ENCODE measurements at places on chromosomes 12 and 14.

DNA sequence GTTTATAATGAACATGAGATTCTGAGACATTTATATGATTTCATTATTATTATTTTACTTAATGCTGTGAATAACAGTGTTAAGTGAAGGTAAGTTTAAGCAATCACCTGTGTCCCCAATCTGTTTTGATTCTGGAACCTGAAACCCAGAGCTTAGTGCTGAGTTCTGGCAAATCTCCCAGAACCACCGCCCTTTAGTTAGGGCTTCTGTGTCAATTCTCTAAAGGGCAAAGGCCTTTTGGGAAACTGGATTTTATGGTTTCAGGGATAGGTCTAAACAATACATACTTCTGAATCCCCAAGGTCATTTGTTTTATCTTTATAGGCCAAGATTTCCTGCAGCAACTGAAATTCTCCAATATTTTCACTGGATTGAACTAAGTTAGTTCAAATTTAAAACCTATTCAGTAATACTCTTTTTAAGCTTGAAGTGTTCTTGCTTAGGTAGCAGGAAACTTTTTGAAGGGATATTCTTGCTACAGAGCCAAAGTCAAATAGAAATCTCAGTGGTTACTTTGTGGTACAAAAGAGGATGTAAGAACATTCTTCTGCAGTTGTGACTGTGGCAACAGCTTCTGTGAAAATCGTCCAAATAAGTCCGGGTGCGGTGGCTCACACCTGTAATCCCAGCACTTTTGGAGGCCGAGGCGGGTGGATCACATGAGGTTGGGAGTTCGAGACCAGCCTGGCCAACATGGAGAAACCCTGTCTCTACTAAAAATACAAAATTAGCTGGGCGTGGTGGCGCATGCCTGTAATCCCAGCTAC, 10.0 kb upstream of the PKP2 start:
- DNase-seq: no peak

DNA sequence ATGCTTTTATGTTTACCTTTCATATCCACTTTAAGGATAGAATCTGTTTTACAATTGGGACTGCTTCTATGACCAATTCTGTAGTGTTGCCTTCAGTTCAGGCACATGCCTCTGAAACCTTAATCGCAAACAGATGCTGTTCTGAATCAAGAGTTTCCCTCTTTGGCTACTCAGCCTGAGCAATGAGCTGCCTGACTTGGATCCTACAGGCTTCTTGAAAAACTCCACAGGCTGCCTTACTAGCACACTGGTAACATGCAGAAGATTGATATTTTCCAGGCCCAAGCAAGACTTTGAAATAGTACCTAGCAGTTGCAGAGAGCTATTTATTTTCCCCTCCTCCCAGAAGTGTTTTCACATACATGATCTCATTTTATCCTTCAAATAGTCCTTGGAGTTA, 34.8 kb upstream of the PMCH start:
- DNase-seq: no peak

DNA sequence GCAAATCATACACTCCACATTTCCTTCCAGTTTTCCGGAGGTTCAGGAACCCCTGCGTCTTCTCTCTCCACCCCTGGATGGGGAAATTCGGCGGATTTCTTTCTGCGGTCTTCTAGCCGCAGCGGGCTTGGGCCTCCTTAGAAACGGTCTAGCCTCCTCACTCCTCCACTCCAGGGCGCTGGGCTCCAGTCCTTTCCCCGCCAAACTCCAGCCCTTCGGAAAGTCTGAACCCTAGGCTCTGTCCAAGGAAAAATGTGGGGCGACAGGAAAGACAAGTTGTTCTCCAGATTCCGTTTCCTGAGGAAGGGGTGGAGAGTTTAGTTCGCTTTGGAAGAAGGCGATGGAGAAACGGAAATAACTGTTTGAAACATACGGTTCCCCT, 1.4 kb upstream of the HOXC10 start:
- DNase-seq: no peak

DNA sequence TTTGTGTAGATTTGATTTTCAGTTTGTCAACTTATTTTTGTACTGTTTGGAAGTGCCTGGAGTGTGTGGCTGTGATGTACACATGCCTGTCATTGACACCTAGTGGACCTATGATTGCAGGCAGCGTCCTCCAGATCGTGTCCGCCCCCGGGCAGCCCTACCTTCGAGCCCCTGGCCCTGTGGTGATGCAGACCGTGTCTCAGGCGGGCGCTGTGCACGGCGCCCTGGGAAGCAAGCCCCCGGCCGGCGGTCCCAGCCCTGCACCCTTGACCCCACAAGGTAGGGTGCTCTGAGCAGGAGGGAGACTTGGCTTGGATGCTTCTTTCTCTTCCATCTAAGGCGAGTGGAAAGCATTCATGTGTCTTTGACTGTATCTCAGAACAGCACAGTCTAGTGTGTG, 75.8 kb downstream of the EP400 start:
- no peak for DNase-seq

DNA sequence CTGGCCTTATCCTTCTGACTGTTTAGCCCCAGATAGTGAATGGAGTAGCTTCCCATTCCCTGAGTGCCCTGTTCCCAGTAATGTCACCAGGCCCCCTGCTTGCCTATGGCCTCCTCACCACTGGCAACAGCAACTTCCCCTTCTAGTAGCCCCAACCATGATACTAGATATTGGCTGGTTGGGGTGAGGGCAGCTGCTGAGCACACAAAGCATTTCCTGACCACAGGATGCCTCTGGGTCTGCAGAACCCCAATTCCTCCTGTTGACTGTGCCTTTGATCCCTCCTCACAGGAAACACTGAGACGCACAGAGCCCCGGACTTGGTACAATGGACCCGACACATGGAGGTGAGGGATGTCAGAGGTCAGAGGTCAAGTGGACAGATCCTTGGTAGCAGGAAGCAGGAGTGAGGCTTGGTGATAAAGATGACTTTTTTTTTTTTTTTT, 597 bp downstream of the SOAT2 start:
- DNase-seq: no peak

GRCh38 chr12:75439048-75439447, 41.5 kb upstream of the GLIPR1 start:
- DNase-seq: no peak

DNA sequence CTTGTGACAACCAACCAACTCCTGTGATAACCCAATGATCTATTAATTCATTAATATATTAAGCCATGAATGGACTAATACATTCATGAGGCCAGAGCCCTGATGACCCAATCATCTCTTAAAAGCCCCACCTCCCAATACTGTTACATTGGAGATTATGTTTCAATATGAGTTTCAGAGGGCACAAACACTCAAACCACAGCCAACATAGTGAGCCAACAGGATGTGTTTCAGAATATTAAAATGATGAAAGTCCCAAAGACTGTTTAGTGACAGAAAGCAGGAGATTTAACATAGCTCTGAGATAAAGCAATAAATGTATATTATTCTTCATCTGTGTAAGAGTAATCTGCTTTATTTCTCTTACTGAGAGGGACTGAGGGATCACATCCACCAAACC, 71.7 kb downstream of the PTPRO start:
- DNase-seq: no peak

- no peak for DNase-seq
Measured at GRCh38 chr14:74882103-74882920, 596 bp downstream of the DLST start.

GRCh38 chr12:93205361-93205760, 172.4 kb upstream of the NUDT4 start:
- DNase-seq: no peak

GRCh38 chr14:46480817-46481216, 170.8 kb downstream of the RPL10L start:
- DNase-seq: no peak

DNA sequence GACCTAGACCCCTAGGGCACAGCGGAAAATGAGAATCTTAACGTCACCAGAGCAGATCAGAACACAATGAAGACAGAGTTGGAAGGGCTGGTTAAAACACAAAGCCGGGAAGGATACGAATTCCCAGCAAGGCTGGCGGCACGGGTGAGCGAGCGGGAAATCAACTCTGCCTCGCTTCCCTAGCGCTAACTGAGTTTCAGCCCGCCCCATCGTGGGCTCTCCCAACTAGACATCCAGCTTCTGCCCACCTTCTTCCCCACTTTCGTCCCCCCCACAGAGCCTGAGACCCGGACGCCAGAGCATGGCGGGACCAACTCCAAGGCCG, 377 bp downstream of the CCNT1 start:
- no peak for DNase-seq

DNA sequence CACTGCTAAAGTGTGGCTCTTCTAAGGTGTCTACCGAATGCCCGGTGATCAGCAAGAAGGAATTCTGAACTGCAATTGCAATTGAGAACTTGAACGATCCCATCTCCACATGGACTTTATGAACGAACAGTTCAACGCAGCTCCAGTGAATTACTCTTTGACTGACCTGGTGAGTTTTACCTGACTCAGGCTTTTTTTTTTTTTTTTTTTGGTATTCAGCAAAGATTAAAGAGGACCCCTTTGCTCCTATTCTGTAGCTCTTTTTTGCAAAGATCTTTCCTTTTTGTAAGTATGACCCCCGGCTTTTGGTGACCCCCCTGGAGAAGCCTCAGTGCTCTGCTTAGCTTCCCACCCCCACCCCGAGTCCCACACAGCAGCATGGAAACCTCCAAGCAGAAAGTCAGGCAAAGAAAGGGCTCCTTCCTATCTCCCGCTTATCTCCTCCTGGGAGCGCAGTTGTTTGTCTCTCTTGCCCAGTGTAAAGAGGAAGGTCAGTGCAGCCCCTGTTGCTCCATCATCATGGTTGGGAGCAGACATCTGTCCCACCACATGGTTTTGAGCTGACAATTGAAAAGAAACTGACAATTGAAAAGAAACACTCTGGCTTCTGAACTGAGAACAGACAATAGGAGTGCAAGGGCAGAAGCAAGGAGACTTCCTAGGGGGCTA, 72.1 kb upstream of the DIO3 start:
- no peak for DNase-seq

- no peak for DNase-seq
Measured at GRCh38 chr12:11839091-11839641, 189.7 kb downstream of the ETV6 start.

- DNase-seq: no peak
Measured at GRCh38 chr12:101485021-101485420, 9.9 kb downstream of the SPIC start.

- no peak for DNase-seq
Measured at GRCh38 chr12:110100315-110100970, 23.7 kb upstream of the IFT81 start.

DNA sequence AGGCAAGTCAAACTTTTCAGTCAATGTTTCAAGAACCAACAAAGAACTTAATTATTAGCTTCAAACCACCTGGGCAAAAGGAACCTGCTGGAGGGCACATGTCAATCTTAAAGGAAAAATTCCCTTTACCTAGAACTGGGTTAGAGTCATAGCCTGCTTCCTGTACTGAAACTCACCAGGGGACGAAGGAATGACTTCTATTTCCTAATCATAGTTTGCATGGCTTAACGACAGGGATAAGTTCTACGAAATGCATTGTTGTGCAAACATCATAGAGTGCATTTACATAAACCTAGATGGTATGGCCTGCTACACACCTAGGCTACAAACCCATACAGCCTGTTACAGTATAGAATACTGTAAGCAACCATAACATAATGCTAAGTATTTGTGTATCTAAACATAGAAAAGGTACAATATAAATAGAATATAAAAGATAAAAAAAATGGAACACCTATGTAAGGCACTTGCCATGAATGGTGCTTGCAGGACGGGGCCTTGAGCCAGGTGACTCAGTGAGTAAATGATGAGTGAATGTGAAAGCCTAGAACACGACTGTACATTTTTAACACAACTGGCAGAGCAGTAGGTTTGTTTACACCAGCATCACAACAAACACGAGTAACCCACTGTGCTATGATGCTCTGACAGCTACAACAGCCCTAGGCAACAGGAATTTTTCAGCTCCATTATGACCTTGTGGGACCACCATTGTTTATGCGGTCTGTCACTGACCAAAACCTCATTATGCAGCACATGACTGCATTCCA, 234.9 kb upstream of the CAND1 start:
- no peak for DNase-seq

GRCh38 chr12:7060353-7060954, at the start of gene C1S:
C1S (plus strand) TSS chr12:7060718; CDS start chr12:7061913, 1,195 bp downstream.
- DNase-seq: no peak

DNA sequence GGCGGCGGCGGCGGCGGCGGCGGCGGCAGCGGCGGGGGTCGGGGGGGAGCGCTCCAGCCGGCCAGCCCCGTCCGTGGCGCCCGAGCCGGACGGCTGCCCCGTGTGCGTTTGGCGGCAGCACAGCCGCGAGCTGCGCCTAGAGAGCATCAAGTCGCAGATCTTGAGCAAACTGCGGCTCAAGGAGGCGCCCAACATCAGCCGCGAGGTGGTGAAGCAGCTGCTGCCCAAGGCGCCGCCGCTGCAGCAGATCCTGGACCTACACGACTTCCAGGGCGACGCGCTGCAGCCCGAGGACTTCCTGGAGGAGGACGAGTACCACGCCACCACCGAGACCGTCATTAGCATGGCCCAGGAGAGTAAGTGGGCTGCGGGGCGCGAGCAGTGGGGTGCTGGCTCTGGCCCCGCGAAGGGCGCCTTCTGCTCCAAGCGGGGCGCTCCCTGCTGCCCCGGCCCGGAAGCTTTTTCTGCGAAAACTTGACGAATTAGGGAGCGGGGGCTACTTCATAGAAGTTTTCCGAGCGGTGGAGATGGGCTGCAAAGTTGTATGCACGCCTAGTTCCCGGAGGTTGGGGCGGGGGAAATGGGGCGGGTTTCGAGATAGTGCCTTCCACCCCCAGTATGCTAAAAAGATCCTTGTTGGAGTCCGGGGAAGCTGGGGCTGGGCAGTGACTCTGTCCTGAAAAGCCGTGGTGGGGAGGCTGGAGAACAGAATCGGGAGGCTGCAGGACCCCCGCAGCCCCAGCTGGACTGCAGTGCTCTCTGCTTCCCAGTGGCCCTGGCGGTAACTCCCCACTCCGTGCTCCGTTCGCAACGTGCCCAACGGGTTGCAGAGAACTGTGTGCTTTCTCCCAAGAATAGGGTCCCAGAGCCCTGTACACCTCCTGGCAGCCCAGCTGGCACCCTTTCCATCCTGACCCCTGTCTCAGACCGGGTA, 751 bp downstream of the GDF11 start:
- no peak for DNase-seq

GRCh38 chr14:54509546-54510501, at the start of gene CGRRF1:
CGRRF1 (plus strand) TSS chr14:54509906; CDS start chr14:54509960, 54 bp downstream.
- peak; percentile 97 for DNase-seq

GRCh38 chr12:93621986-93622385, 49.5 kb downstream of the SOCS2 start:
- no peak for DNase-seq

GRCh38 chr12:31999692-32000091, 40.5 kb downstream of the RESF1 start:
- DNase-seq: no peak
